ENCODE measurements at places on chromosomes 2 and 18.

- no peak for DNase-seq
These were observed 2.0 kb upstream of the HK2 start for GRCh38 chr2:74831693-74832530.

DNA sequence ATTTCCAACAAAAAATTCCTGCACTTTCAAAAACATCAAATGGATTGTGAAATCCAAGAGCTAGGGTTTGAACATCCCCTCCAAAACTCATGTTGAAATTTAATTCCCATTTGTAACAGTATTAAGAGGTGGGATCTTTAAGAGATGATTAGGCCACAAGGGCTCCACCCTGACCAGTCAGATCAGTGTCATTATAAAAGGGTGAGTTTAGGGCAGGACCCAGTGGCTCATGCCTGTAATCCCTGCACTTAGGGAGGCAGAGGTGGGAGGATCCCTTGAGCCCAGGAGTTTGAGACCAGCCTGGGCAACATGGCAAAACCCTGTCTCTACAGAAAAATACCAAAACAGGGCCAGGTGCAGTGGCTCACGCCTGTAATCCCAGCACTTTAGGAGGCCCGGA lies 8.9 kb downstream of the GTF3C2 start:
- DNase-seq = no peak

- DNase-seq = peak; percentile 44
These were observed 175.6 kb upstream of the ZFP36L2 start for GRCh38 chr2:43402002-43402401.

GRCh38 chr2:129504646-129505045 lies 474.8 kb upstream of the RAB6C start:
- no peak for DNase-seq

DNA sequence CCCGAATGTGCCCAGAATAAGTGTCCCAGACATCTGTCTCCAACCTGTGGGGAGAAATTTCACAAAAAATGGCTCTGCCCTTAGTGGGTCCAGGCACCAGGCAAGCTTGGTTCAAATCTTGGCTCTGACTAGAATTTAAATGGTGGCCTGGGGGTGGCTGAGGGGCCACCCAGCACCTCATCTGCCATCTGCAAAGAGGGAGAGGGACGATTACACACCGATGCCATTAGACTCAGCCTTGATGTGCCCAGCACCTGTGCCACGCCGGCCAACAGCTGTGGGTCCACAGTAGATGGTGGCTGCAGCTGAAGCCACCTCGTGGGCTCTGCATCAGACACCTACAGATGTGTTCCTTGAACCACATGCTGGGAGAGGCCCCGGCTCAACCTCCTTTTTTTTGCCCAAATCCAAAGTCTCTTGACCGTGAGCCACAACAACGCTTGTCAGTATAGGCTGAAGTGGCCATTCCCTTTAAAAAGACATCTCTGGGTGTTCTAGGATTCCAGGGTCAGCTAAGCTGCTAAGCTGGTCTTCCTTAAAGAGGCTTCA lies 222.0 kb upstream of the RAB6C start:
- no peak for DNase-seq

- no peak for DNase-seq
These were observed 66.5 kb downstream of the SMAD7 start for GRCh38 chr18:48884306-48884705.
